ENCODE measurements at places on chromosomes 11 and 22.

- no peak for DNase-seq
These were observed 18.9 kb upstream of the RFPL3 start for GRCh38 chr22:32338757-32339156.

DNA sequence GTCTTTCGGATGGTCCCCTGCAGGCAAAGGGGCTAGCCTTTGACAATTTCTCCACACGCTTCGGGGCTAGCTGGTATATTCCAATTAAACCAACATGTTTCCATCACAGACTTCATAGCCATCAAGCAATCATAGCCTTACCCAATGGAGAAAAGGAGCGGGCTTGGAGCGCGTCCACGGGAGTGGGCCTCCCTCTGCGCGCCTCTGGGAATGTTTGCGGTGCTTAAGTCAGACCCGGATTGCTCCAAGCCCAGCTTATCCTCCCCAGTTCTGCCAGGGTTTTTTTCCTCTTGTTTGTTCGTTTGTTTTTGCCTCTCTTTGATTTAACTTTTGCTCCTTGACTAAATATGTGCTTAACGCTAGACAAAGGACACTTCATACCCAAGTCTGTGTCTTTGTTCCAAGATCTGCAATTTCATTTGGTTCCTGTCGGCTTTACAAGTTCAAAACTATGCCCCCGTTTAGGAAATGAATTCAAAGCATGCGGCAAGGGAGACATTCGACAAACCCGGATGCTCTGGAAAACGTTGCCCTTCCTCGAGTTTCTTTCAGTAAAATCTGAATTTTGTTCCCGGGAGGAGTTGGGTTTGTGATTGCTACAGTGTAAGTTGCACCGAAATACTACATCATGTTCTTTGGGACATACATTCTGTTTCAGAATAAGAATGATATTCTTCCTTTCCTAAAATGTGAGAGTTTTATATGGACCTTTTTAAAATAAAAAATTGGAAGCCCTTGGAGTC lies 1.0 kb upstream of the GLB1L2 start:
- DNase-seq, result no peak

GRCh38 chr11:134866215-134866614 lies 454.2 kb upstream of the B3GAT1 start:
- no peak for DNase-seq

- DNase-seq, result peak; percentile 68
These were observed 42.9 kb downstream of the LINC01488 start for GRCh38 chr11:69524291-69524882.

GRCh38 chr22:19146215-19146968 lies 1.9 kb upstream of the ESS2 start:
- no peak for DNase-seq

DNA sequence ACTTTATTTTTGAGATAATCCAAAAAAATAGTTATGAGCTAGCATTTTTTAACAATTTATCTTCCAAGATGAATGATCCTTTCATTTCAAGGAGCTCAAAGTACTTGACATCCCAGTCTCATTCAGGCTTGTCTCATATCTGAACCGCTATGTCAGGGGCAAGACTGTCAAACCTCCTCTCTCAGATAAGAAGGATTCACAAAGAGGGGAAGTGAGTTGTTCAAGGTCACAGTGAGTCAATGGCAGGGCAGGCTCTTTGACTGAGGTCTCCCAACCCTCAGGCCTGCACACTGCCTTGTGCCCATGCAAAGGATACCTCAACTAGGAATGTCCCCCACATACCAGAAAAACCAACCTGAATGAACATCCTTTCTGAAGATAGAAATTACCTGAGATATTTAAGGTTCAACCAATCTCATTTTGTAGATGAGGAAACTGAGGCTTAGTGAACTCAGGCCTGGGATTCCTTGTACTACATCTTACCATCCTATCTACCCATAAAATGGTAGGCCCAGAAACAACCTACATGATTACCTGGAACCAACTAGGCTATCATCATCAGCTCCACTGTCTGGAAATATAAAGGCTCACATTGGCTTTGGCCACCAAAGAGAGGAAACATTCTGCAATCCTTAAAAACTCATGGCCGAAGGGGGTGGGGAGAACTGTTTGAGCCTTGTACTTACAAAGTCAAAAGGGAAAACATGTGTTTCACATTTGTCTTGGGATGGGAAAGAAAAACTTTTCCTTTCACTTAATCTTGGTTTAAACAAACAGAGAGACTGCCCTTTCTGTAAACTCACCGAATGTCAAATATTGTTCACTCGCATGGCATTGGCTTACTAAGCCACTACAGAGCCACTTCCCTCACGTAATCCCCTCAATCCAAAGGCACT lies 51.1 kb downstream of the LIF start:
- peak; percentile 48 for DNase-seq

DNA sequence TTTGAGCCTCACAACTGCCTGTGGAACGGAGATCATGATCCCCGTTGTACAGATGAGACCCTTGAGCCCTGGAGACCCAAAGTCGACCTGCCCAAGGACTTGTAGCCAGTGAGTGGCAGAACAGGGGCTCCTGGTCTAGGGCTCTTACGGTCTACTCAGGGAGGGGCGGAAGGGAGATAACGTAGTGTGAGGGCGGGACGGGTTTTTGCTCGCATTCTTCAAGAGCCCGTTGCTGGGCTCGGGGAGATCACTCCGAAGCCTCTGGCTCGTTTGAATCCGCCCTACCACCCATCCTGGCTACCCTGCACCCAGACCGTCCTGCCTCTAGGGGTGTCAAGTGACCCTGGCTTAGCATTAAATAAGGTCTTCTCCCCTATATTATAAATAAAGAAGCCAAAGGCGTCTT lies 639 bp downstream of the CRY2 start:
- DNase-seq, result peak; percentile 54

DNA sequence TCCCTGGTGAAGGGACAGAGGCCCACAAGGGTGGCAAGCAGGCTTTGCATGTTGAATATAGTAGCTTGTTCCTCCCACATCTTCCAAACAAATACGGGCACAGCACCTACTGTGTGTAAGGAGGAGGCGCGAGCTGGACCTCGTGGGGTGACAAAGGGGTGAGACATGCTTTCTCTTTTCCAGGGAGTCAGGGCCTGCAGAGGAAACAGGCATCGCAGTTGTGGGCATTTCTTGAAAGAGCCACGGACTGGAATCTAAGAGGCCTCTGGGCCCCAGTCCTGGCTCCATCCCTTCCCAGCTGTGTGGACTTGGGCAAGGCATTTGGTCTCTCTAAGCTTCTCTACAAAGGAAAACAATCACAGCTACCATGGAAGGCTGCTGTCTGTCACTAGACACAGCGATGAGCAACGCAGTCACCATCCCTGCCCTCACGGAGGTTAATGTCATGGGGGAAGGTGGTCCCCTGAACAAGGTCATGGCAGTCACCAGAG lies 13.0 kb upstream of the CDC42EP1 start:
- no peak for DNase-seq

DNA sequence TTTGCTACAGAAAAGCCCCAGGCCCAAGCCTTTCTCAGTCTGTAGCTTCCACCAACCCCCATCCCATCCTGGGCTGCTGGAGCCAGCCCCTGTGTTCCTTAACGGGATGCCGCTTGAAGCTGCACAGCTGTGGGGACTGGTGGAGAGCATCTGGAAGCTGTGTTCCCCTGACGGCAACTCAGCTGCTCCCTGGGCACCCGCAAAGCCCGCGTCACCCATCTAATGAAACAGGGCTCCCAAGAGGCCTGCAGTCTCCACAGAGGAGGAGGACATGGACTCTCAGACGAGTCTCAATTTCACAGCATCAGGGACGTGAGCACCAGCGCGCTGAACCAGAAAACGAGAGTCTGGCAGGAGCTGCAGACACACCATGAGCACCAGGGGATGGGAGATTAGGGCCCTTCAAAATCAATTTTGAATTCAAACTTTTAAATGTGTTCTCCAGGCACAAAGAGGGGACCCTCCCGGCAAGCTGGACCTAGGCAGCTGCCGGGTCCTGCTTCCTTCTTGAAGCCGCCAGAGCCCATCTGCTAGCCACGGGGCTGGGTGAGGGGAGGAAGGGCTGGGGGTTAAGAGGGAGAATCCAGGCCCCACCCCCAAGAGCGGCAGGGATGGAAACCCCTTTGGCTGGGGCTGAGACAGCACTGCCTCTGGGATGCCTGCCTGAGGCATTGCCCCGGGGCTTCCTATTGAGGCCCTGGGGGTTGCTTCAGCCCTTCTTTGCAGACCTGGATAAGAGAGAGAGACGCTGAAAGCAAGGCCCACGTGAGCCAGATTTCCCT lies 21.0 kb downstream of the LMO1 start:
- DNase-seq, result no peak

GRCh38 chr11:112318661-112319060 lies 58.0 kb upstream of the PLET1 start:
- no peak for DNase-seq

GRCh38 chr11:45774786-45775185 lies 30.2 kb upstream of the SLC35C1 start:
- no peak for DNase-seq

DNA sequence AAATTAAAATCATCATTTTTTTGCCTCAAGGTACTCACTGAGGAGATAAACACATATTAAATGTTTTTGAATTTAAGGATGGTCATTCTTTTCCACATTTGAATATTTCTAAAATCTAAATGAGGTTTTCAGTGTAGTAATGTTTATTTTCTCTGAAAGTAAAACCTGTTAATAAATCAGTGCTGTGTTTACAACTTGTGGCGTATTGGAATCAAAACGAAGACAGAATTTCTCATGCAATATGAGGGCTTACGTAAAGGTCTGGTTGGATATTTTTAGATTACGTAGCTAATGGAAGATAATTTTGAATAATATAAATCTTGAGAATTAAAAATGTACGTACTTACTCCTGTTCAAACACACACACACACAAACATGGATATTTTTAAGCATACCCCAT lies 106.8 kb upstream of the LUZP2 start:
- no peak for DNase-seq

DNA sequence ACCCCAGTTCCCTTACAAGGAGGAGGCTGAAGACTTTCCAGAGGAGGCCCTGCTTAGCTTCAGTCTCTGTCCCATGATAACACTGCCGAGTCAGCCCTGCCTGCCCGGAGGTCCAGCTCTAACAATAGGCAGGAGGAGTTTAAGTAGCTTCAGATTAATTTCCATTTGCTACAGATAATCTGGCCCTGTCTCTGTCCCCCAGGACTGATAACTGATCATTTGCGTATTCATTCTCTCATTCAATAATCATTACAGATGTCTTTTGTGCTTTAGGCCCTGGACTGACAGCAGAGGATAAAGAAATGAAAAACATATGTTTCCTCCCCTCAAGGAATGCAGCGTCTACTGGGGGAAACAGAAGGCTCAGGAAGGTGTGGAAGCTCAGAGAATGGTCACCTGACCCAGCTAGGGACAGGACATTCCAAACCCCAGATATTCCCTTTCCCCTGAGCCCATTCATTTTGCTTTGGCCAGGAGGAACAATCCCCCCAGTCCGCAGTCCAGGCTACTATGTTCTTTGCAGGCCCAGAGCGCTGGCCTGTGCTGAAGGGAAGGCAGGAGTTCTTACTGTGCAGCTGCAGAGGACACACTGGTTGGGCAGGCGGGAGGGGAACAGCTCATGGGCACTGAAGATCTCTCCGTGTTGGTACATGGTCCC lies 20.8 kb downstream of the CHRDL2 start:
- peak; percentile 47 for DNase-seq

DNA sequence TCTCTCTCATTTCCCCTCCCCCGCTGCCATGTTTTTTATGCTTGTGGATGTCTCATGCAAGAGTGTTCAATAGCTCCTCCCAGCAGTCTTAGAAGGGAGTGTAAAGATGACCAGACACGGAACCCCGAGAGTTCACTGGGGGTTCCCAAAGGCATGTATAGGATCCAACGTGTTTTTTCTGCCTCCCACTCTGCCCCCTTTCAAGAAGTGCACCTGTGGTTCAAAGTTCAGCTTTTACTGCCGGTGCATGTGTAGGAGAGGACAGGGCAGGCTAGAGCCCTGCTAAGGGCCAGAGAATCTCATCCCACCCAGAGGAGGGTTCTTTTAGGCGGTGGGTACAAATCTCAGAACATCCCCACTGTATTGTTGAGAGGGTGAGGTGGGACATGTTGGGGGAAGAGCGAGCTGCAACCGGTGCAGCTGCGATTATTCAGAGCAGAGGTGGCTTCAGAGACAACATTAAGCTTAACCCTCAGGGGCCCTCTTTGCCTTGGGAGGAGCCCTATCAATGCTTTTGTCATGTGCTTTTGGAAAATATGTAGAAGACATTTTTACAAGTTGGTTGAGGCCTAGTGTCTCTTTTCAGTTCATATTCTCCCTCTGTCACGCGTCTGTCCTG lies 14.5 kb downstream of the MIF start:
- no peak for DNase-seq

- no peak for DNase-seq
These were observed 3.4 kb upstream of the COPB1 start for GRCh38 chr11:14503023-14503422.

Measured in AG08395 (cell line).